Left ventricle myocardium superior (tissue), 1 donor: ENCODE measurements at places on chromosomes 7 and 10. TPM values are rescaled to one million over a fixed set of nuclear protein-coding genes. Genes with fewer than 3 reads are reported as not detected.

Gene TAF6
- 31.9 TPM for total RNA-seq

Gene STMP1
- 30.3 TPM for total RNA-seq

Gene ACTL6B
- total RNA-seq, result not detected

Gene PAX4
- not detected for total RNA-seq

Gene ATG9B
- total RNA-seq, result not detected

Gene MYO1G
- total RNA-seq, result 1.3 TPM

Gene KLLN
- total RNA-seq, result 0.47 TPM

Gene SERPINE1
- total RNA-seq, result 1.3 TPM

Gene GPR141
- 0.64 TPM for total RNA-seq

Gene SEPHS1
- total RNA-seq, result 27.8 TPM

Gene CFTR
- total RNA-seq, result 3.0 TPM

Gene ITIH5
- 8.5 TPM for total RNA-seq

Gene NRCAM
- 0.62 TPM for total RNA-seq

Gene NXPH1
- total RNA-seq, result not detected

- no peak for DNase-seq
Observed at GRCh38 chr10:69428165-69428564, 11.4 kb upstream of the TACR2 start.

- no peak for DNase-seq
Observed at GRCh38 chr10:103811463-103811862, 43.9 kb downstream of the SH3PXD2A start.

GRCh38 chr10:115951242-115951641, 321.8 kb downstream of the GFRA1 start:
- no peak for DNase-seq

GRCh38 chr7:133039614-133040013, 42.3 kb downstream of the CHCHD3 start:
- no peak for DNase-seq

DNA sequence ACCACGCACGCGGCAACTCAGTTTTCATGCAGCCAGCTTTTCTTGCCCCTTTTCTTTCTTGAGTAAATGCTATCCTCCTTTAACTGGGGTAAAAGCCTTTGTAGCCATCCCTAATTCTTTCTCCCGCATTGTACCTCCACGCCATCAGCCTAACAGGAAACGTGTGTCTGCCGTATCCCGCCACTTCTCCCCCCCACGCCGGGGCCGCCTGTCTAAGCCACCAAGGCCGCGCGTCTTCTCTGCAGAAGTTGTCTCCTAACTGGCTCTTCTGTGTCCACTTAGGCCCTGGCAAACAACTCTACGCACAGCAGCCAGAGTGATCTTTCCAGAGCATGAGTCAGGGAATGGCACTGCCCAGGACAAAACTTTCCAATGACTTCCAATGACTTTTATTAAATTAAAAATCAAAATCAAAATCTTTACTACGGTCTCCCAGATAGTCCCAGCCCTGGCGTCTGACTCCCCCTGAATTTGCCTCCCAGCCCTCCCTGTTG, 74.6 kb downstream of the XRCC2 start:
- DNase-seq, result no peak

- DNase-seq, result no peak
Observed at GRCh38 chr7:98930464-98930863, 52.1 kb downstream of the TRRAP start.

GRCh38 chr10:119736220-119736619, 10.4 kb downstream of the INPP5F start:
- DNase-seq, result no peak

- DNase-seq, result no peak
Observed at GRCh38 chr10:122713091-122713885, 13.6 kb upstream of the C10orf120 start.

GRCh38 chr7:37231613-37232012, 217.1 kb downstream of the ELMO1 start:
- no peak for DNase-seq

DNA sequence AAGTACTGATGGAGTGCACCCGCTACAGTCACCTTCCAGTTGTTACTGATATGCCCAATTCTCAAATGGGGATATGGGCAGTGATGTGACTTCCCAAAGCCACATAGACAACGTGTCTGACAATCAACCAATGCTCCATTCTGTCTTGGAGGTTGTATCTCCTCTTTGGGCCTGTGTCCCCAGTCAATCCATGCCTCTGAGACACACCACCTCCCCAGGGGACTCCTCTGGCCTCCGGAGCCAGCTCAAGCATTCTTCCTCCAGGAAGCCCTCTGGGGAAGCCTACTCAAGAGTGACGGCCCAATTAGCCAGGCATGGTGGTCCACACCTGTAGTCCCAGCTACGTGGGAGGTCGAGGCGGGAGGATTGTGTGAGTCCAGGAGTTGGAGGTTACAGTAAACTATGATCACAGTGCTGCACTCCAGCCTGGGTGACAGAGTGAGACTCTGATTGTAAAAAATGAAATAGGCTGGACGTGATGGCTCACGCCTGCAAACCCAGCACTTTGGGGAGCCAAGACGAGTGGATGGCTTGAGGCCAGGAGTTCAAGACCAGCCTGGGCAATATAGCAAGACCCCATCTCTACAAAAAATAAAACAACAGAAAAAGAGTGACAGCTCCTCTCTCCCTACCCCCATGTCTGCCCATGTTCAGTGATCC, 99.5 kb upstream of the TNRC18 start:
- DNase-seq, result no peak

GRCh38 chr10:84499846-84500245, 171.5 kb downstream of the CCSER2 start:
- no peak for DNase-seq

DNA sequence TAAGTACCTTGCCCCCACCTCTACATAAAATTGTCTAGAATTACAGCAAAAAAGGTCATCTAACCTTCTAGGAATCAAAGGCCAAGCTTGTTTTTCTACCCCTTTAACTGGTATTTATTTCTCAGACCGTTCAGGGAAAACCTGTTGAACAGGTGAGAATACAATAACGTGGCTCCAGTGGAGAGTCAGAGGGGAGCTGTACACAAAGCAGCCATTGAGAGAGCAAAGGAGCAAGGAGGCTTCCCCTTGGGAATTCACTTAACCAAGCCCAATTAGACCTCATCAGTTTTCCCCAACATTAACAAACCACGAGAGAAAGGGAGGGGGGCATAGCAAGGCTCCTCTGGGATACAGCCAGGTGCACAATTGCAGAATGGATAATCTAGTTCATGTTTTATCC, 101.9 kb downstream of the ELMO1 start:
- DNase-seq, result no peak

DNA sequence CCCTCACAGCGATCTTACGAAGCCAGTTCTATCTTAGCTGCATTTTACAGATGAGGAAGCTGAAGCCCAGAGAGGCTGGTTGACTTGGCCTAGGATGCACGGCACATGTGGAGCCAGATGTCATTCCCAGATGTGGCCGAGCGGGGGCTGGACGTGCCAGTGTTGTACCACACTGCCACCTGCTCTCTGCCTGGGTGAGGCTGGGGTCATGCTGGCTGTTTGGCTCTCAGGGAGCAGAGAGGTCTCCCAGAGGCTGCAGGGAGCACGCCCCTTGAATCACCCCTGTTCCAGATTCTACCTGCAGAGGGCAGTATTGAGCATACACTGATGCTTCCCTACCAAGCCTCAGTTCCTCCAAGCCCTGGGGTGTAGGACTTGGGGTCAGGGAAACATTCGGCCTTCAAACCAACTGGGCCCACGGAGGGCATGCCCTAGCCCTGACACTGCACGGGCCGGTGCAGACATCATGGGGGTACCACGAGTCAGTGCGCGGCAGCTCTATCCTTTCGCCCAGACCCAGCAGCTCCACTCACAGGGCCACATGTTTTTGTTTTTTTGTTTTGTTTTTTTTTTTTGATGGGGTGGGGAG, 3.8 kb upstream of the GTF2IRD1 start:
- peak; percentile 29 for DNase-seq

DNA sequence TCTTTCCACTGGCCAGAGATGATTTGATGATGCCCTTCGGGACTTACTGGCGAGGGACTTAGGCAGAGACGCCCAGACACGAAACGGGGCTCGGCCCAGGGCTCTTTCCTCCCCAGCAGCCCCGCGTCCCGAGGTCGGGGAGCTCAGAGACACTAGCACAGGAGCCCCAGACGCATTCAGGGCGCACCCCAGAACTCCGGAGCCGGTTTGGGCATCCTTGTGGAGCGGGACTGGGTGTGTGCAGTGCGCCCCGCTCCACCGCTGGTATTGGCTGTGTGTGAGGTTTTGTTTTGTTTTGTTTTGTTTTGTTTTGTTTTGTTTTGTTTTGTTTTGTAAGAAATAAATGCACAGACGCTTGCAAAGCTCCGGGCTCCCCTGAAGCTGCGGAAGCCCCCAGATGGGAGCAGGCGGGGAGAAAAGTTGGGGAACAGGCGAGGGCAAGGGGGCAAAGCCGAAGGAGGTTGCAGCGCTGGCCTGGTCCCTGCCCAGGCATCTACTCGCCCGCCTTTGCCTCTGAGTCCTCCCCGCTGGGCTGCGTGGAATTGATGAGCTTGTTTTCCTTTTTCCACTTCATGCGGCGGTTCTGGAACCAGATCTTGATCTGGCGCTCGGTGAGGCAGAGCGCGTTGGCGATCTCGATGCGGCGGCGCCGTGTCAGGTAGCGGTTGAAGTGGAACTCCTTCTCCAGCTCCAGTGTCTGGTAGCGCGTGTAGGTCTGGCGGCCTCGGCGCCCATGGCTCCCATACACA, 1.9 kb upstream of the HOXA5 start:
- no peak for DNase-seq

DNA sequence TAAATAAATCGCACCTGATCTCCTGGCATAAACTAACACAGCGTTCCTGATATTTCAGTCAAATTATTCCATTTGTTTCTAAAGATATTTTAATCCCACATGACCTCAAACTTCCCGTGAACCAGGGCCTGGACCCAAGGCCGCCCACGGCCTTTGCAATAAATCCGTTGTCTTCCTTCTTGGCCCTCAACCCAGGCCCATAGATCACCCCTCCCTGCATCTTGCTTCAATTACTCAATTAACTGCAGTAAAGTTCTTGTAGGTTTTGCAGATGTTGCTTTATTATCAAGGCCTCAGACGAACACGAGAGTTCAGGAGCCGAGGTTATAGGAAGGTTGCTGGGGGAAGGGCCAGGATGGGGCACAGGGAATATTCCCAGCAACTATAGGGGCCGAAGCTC, 249.4 kb downstream of the RAB11FIP2 start:
- no peak for DNase-seq

DNA sequence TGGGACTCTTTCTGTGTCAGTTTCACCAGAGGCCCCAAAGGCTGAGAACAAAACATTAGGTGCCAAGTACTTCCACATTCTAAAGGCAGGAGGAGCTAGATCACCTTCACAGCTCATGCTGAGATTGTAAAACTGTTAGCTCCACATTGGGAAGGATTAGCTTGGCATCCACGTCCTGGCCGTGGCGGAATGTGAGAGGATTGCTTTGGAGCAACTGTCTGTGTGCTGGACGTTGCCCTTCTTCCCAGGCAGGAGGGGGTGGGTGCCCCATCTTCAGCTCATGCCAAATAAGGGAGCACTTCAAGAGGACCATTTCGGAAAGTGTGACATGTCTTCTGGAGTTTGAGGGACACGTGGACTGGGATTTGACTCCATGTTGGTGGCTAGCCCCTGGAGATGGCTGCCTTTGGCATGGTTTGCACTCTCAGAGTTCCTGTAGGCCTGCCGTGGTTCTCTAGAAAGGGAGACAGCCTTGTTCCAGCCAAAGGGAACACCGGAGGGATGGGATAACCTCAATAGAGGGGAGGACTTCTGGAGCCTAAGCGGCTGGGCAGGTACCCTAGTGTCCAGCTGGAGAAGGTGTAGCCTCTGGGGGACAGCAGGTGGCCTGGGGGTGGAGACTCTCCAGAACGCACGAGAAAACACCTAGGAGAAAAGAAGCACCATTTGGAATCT, 19.9 kb upstream of the FMC1 start:
- DNase-seq, result no peak

- no peak for DNase-seq
Observed at GRCh38 chr7:99331002-99331401, 5.3 kb downstream of the ARPC1A start.

DNA sequence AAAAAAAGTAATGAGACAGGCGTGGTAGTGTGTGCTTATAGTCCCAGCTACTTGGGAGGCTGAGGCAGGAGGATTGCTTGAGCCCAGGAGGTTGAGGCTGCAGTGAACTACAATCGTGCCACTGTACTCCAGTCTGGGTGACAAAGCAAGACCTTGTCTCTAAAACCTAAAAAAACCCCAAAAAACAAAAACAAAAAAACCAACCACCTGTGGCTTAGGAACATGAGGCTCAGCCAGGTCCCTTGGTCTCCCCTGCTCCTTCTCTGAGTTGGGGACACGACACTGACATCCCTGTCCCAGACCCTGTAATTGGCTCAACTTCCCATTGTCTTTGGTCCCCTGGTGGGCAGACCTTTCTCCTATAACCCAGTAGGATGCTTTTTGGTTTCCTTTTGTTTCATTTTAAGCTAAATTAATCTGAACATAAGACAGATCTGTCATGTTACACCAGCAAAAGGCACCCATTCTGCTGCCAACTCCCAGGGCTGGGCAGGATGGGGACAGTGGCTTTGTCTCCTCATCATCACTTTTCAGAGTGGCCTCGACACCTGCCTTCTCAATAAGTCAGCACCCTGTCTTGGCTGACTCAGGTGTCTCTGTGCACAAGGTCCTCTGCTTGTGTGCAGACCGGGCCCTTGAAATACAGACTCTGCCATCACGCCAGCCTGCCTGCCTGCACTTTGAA, 74.4 kb downstream of the MYL10 start:
- DNase-seq, result no peak

GRCh38 chr10:43623351-43623750, 17.1 kb downstream of the ZNF485 start:
- DNase-seq, result no peak

DNA sequence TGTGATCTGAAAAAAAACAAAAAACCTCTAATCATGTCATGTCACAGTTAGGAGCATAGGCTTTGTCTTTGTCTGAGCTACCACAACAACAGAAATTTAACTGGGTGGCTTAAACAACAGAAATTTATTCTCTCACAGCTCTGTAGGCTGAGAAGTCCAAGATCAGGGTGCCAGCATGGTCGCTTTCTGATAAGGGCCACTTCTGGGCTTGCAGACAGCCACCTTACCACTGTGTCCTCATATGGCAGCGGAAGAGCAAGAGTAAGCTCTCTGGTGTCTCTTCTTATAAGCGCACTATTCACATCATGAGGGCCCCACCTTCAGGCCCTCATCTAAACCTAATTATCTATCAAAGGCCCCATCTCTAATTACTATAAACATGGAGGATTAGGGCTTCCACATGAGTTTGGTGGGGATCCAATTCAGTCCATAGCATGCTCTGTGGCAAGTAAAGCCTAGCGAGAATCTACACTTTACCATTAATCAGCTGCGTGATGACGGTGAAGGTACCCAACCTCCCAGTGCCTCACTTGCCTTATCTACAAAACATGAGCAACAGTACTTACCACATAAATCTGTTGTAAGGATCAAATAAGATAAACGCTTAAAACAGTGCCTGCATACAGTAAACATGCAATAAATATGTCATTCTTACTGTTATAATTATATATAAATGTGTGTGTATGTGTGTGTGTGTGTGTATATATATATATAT, 17.3 kb downstream of the ZNF438 start:
- no peak for DNase-seq
